Thymus (tissue), 14 donors: ENCODE measurements at places on chromosomes 7 and 10. TPM values are rescaled to one million over a fixed set of nuclear protein-coding genes. Genes with fewer than 3 reads are reported as not detected.

The TMEM225B gene
- polyA plus RNA-seq: 2.8 TPM

The SEMA3C gene
- 2.8 TPM for polyA plus RNA-seq

The OR6V1 gene
- polyA plus RNA-seq: 0.02 TPM

GRCh38 chr7:36820527-36821170 lies 96.4 kb upstream of the AOAH start:
- no peaks in the 10 kb centered on the region for H3K27me3 ChIP-seq
- H3K4me1 ChIP-seq: no peaks in the 10 kb centered on the region
- no peak for DNase-seq
- no peak overlapping the region for H3K4me3 ChIP-seq
- H3K27ac ChIP-seq: no peak overlapping the region

- H3K27ac ChIP-seq: no peak overlapping the region
- H3K4me3 ChIP-seq: no peak overlapping the region
- DNase-seq: no peak
- H3K36me3 ChIP-seq: no peaks in the 10 kb centered on the region
Observed at GRCh38 chr7:32264702-32265284, 194.6 kb upstream of the PDE1C start.

- H3K27ac ChIP-seq: no peak overlapping the region
- H3K27me3 ChIP-seq: no peaks in the 10 kb centered on the region
- no peaks in the 10 kb centered on the region for H3K36me3 ChIP-seq
- H3K4me1 ChIP-seq: no peaks in the 10 kb centered on the region
Observed at GRCh38 chr7:26508481-26508880, 216.8 kb downstream of the SNX10 start.

- H3K27me3 ChIP-seq: no peaks in the 10 kb centered on the region
- no peak for DNase-seq
- no peak overlapping the region for H3K4me3 ChIP-seq
- H3K36me3 ChIP-seq: no peaks in the 10 kb centered on the region
- H3K27ac ChIP-seq: no peak overlapping the region
Observed at GRCh38 chr10:30070001-30070685, 10.8 kb upstream of the JCAD start.
